Cardiac septum (tissue), 1 donor: ENCODE measurements at places on chromosomes 5 and 9. TPM values are rescaled to one million over a fixed set of nuclear protein-coding genes. Genes with fewer than 3 reads are reported as not detected.
A peak's percentile ranks its signal among the peaks of the same experiment; 100 is the strongest.

DNA sequence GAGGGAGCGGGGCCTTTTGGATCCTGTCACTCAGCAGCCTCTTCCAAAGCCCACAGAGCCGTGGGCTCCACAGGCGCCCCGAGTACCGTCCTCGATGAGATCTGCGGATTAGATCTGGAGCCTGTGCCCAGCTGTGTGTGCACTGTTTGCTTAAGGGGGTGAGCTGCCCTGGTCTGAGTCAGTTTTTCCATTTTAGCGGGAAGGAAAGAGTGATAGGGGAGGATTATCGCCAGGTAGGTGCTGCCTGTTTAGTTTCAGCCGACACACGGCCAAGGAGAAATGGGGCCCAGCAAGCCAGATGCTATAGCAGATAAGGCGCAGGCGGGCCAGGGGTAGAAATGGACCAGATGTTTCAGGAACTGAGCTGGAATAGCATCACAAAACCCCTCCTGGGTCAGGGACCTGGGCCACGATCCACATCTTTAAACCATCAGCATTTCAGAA, 18.1 kb downstream of the COL5A1 start:
- DNase-seq, result no peak

DNA sequence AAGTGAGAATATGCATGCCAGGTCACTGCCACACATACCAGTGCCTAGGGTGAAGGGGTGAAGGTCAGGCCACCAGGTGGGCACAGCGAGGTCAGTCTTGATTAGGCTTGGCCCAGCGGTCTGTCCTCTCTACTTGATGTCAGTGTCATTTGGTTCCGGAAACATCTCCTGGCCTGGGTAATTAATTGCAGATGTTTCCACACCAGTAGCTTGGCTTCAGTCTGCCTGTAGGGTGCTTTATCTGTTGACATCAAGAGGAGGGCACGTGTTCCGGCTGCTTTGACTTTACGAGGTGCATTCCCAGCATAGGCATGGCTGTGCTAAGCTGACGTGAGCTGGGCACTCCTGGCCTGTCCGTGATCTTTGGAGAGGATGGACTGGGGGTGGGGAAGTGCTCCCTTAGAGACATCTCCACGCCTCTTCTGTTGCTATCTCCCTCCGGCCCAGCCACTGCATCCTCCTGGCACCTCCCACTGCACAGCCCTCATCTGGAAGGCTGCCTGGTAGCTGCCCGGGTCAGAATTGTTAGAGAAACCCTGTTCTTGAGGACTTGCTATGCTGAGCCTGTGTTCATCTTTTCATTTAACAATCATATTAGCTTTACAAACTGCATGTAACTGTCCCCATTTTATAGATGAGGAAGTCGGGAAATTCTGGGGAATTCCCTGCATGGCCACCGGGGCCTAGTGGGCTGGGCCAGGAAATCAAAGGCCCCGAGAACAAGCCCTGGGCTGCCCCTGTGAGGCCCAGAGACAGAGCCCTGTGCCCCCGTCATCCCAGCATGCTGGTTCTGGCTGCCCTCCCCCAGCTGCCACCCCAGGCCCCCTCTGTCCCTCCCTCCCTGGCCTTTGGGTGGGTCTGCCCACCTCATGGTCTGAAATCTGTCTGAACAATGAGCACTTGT, 29.1 kb downstream of the JADE2 start:
- peak; percentile 88 for DNase-seq

DNA sequence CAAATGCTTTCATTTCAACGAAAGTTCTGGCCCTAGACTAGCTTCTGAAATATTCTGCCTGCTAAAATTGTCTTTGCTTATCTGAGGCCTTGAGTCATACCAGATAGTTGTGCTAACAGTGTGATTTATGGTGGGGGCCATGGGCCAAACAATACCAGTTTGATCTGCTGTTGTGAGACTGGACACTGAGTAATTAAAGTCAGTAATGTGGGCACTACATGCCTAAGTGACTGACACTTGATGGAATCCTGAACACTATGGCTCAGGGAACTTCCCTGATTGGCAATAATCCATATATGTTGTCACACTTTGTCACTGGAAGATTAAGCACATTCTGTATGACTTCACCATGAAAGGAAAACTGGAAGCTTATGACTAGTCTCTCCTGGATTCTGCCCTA, 127.6 kb upstream of the CYLC2 start:
- DNase-seq, result no peak

The PDE6A gene
- total RNA-seq, result 0.13 TPM

- DNase-seq, result no peak
Measured at GRCh38 chr5:107930092-107930491, 259.4 kb upstream of the EFNA5 start.

DNA sequence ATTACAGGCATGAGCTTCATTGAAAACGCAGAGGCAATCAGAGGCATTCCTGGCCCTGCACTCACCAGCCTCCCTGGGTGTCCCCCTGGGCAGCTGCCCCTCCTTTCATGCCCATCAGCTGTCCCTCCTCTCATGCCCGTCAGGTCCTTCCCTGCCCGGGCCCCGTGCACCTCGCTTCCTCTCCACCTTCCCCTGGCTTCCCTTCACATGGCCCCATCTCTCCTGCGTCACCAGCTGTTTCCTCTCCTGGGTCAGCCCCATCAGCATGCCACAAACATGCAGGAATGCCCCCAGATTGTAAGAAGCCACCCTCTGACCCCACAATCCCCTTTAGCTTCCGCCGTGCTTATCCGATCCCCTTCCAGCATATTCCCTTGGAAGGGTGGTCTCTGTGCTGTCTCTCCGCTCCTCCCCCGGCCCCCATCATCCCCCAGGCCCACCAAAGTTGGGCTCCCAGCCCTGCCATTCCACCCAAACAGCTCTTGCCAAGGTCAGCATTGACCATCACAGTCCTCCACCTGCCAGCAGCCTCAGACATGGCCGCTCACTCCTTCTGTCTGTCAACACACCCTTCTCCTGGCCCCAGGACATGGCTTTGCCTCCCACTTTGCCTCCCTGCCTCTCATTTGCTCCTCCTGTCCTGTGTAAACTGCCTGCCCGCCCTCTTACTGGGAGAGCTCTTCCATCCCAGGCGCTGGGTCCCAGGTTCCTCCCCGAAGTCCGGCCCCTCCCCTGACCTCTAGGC, 98.6 kb upstream of the IER5L start:
- peak; percentile 71 for DNase-seq

DNA sequence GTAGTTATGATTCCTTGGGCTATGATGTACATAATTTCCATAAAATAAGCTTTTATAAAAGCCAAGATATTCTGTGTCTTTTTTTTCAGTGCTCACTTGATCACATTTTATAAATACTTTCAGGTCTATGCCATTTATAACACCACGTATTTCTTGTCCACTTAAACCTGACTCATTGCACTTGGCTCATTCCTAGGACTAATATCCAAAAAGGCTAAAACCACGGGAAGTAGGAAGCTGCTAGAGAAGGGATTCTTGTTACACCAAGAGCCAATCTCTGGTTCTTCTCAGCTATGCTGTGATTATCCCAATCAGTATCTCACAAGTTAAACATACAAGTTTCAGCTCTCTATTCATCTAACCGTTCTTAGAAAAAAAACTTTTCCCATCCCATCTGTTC, 80.4 kb upstream of the CDH6 start:
- DNase-seq, result no peak

The CD180 gene
- 0.48 TPM for total RNA-seq

- no peak for DNase-seq
Measured at GRCh38 chr9:3949744-3950143, 350.1 kb downstream of the GLIS3 start.

The SAXO1 gene
- total RNA-seq, result 0.05 TPM

DNA sequence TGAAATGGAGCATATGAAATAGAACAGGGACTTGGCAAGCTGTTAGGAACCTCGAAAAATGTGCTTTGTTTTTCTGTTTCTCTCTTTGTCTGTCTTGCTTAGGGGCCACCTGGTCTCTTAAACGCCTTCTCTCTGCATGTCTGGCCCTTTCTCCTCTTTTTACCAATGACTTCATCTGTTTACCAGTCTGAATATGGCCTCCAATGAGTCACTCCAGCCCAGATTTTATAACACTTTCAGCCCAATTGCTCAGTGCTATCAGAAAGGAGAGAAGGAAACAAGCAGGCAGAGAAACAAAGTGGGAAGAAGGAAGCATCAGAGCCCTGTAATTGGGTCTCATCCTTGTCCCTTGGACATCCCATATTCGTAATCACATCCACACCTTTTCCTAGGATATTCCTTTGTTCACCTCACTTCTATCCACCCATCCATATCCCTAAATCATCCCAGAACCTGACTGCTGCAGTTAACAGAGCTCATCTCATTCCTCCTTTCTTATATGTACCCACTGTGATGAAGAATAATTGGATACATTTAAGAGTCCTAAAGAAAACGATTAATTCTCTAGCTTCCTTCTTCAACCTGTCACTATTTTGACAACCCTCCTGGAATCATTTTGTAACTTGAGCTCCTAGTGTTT, 151.8 kb upstream of the GPR151 start:
- DNase-seq, result no peak

The TAF11L2 gene
- total RNA-seq, result not detected

The GNAQ gene
- total RNA-seq, result 14.8 TPM

- no peak for DNase-seq
Measured at GRCh38 chr9:87494970-87495471, 2.6 kb upstream of the DAPK1 start.

DNA sequence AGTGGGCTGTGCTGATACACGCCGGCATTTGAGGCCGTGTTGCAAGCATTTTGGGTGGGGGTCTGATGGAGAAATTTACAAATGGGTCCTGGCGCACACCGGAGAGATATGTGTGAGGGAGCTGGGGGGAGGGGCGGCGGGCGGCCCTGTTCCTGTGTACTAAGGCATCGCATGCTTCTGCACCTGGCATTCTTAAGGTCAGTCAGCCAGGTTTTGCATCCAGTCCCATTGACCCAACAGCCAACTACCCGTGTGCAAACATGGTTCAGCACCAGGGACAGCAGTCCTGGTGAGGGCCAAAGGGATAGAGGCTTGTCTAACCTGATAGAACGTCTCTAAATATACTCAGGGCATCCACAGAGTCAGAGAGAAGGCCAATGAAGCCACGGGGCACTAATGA, 839 bp downstream of the GABRG2 start:
- no peak for DNase-seq

The MYORG gene
- total RNA-seq, result 9.7 TPM

The MARCOL gene
- total RNA-seq, result not detected

DNA sequence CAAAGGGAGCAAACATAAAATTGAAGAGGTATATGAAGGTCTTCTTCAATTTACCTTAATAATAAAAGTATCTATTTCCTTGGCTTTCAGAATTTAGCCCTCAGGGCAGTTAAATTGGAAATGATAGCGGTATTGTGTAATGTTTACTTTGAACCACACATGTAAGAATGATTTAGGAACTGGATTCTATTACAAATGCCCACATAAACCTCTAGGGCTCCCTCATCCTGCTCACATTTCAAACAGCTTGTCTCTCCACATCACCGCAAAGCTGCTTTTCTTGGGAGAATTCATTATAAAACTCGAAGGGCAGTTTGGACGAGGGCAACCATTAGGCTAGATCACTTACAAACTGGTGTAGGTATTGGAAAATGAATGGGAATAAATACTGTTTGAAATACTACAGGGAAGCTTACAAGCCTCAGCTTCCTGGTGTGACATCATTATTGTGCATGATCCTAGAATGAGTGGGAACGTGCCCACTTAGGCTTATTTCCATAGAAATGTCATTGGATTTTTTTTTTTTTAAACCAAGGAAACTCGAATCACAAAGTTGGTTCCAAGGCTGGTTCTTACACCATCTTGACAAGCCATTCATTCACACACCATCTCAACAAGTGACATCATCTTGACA, 47.3 kb downstream of the MTRR start:
- no peak for DNase-seq

- no peak for DNase-seq
Measured at GRCh38 chr5:154884424-154884823, 26.0 kb downstream of the CNOT8 start.
